ENCODE measurements at places on chromosomes 7 and 10. TPM values are rescaled to one million over a fixed set of nuclear protein-coding genes. Genes with fewer than 3 reads are reported as not detected.

DNA sequence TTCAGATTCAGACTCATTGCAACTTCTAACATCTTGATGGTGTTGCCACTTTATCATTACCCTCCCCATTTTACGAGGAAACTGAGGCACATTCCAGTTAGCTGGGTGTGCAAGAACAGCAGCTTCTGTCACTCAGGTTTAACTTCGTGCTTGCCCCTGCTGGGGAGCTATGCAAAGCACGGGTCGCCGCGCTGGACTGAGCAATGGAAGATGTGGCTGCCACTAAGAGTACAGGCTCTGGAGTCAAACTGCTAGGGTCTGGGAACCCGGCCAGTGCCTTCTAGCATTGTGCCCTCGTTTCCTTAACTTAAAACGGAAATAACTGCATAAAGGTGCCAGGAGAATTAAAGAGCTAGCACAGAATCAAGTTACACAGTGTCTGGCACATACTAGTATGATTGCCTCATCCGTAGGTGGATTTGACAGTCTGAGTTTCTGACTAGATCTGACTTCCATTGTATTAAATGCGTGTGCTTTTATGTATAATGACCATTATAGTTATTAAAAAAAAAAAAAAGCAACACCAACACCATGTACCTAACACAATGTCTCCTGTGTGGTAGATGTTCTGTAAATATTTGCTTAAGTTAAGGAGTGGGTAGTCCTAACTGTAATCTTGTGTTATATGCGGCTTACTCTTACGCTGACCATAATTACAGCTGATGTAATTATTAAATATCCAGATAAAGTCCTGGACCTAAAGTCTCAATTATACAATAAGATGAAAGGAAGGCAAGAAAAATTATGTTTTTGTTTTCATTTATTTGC lies 842 bp downstream of the ZNF22 start:
- peak; percentile 47 for DNase-seq

DNA sequence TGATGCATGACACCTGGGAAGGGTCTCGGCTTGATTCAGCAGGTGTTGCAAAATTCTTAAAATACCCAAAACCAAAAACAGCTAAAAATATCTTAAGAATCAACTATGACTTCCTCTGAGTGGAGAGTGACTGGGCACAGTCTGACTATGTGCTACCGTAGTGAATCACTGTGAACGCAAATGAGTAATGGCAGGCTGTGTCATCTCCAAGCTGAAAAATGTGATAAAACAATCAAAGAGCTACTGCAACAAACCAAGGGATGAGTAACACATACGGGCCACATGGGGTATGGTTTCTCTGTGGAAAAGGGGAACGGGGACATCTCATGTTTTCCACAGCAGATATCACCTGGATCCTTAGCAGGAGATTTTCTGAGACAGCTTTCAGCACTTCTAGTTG lies 127.5 kb downstream of the ABCA13 start:
- DNase-seq, result no peak

MALRD1 gene
- total RNA-seq, result 7.5 TPM

CDK5 gene
- 33.3 TPM for total RNA-seq

LRRN3 gene
- total RNA-seq, result 39.6 TPM

DNA sequence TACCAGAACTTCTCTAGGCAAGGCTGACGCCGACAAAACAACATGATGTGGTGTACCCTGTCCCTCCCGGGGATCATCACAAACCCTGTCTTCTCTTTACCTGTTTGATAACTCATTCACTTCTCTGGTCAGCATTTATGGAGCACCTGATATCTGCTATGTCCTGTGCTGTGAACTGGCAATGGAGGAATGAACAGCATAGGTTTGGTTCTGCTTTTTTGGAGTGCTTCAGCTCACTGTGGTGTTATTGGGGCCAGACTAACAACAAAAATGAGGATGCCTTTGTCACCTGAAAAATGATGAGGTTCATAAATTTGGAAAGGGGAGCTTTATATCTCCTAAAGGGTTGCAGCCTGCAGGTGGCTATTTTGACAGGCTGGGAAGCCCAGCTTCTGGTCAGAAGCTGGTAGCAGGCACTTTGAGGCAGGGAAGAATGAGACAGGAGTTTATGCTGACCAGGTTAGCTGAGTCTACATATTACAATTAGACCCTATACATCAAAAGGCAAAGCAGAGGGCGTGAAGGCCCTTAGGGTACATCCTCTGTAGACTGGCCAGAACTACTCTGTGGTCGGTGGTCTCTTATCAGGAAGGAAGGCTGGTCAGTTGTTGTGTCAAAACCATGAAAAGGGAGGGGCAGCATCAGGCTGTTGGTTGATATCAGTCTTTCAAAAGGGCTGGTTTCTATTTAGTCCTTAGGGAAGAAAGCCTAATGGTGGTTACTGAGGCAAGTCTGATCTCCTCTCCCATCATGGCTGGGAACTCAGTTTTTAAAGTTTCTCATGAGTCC lies 42.3 kb downstream of the SH2D4B start:
- DNase-seq, result no peak

HOXA9 gene
- 1.5 TPM for total RNA-seq

FMC1 gene
- 16.7 TPM for total RNA-seq

DNA sequence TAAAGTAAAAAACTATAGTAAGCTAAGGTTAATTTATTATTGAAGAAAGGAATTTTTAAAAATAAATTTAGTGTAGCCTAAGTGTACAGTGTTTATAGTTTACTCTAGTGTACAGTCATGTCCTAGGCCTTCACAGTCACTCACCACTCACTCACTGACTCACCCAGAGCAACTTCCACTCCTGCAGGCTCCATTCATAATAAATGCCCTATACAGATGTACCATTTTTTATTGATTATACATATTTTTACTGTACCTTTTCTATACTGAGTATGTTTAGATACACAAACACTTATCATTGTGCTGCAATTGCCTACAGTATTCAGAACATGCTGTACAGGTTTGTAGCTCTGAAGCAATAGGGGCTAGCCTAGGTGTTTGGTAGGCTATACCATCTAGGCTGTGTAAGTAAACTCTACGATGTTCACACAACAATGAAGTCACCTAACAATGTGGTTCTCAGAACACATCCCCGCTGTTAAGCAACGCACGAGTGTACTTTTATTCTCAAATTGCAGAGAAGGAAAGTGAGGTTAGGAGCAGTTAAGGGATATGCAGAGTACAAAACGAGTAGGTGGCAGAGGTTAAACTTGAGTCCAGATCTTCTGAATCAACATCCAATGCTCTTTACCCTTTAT lies 38.9 kb upstream of the PLCE1 start:
- DNase-seq, result no peak

Measured in spinal cord (tissue), 10 donors.